ENCODE measurements at places on chromosomes 13 and 19. TPM values are rescaled to one million over a fixed set of nuclear protein-coding genes. Genes with fewer than 3 reads are reported as not detected.

DNA sequence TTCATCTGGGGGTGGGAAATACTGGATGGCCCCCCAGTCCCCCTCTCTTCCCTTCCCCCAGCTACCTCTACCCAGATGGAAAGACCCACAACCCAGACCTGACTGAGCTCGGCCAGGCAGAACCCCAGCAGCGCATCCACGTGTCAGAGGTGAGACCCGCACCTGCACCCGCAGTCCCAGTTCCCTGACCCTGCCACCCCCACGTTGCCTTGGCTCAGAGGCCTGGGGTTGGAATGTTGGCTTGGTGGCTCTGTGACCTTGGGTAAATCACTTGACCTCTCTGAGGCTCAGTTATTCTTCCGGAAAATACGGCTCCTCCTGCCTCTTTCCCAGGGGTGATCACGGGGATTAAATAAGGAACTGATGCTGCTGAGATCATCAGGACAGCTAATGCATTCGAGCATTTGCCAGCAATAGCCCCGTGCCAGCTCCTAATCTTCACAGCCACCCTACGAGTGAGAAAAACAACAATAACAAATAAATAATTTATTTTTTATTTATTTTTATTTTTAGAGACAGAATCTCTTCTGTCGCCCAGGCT is 12.3 kb downstream of the CBLC start:
- DNase-seq: no peak

DNA sequence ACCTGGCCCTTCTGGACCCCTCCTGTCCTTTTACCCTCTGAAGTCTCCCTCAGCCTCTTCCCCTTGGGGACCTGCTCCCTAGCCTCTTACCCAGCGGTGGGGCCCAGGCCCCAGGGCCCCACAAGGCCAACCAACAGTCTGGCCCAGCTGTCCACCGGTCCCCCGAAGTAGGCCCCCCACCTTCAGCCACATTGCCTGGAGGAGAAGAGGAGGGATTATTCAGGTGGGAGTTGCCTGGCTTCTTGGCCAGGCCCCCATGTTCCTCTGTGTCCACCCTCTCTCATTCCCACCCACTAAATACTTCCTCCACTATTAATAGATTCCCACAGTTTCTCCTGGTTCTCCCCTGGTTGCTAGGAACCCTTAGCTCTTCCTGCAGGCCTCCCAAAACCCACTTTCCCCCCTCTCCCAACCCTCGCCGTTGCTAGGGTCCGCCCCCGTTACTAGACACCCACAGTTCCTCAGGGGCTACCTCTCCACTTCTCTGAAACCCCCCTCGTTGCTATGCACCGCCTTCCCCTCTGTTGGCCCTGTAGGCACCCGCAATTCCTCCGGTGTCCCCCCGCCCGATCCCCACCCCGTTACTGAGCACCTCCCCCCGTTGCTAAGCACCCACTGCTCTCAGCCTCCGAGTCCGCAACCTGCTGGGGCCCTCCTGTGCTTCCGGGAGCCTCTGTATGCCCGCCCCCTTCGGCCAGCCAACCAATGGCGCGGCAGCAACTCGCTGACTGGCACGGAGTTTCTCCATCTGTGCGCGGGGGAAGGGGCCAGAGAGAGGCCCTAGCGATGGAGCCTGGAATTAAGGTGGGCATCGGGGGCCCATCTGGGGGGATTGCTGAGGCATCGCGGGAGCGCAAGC is 2.0 kb downstream of the COQ8B start:
- peak; percentile 95 for DNase-seq

Gene SIX5
- total RNA-seq: 3.3 TPM

- no peak for DNase-seq
Observed at GRCh38 chr19:31226151-31226935, 122.9 kb downstream of the TSHZ3 start.
